ENCODE measurements at places on chromosomes 1 and 21.

GRCh38 chr1:75632350-75632949 is 21.5 kb upstream of the SLC44A5 start:
- DNase-seq: no peak

- no peak for DNase-seq
These were observed 7.0 kb downstream of the OSCP1 start for GRCh38 chr1:36443297-36443696.

DNA sequence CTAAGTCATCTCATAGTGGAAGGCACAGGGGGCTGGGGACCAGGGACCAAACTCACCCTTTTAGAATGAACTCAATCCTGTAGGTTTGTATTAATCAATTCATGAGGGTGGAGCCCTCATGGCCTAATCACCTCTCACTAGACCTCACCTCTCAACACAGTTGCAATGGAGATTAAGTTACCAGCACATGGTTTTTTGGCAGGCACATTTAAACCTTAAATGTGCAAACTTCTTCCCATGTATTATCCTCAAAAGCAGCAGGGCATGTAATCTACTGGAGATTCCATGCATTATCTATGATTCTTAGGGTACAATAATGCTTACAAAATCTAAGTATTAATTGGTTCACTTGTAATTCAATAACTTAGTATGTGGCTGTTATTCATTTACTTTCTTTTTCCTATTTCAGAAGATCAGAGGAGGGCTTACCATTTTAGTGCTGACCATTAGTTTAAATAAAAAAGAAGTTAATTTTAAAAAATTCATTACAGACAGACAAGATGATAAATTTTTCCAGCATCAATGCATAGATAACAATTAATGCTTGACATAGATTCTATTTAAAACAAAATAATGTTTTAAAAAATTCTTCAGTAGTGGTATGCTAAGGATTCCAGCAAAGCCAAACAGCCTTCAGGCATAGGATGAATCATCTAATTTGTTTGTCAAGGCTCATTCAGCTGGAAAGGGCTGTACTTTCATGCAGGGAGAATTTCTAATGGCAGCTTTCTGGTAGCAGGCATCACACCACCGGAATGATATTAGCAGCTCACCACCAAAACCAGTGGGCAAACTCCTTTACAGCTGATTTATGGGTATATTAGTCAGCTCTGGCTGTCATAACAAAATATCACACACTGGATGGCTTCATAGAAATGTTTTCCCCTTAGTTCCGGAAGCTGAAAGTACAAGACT is 124.6 kb upstream of the ZNF648 start:
- DNase-seq: no peak

- no peak for DNase-seq
These were observed 9.2 kb downstream of the PRKAA2 start for GRCh38 chr1:56654126-56654923.

DNA sequence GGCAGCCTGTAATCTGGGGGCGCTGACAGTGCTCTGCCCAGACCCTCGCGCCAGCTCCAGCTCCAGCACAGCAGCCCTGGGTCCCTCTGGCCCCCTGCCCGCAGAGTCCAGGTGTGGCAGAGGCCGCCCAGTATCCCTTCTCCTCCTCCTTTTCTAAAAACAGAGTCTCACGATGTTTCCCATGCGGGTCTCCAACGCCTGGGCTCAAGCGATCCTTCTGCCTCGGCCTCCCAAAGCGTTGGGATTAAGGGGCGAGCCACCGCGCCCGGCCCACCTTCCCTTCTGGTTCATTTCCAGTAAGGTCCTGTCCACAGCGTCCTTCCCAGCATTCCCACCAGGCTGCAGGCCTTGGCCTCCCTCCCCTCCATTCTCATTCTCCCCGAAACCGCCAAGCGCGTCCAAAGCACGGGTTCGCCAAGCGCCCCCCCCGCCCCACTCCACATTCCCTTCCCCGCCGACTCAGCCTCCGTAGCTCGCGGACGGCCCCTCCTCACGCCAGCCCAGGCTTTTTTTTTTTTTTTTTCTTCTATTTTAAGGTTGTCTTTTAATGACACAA is 2.0 kb upstream of the PCBP3 start:
- DNase-seq: no peak

GRCh38 chr21:26512664-26513063 is 60.4 kb downstream of the CYYR1 start:
- DNase-seq: no peak

- no peak for DNase-seq
These were observed 31.5 kb upstream of the C1orf198 start for GRCh38 chr1:230899841-230900251.

- DNase-seq: no peak
These were observed 56.7 kb downstream of the RASAL2 start for GRCh38 chr1:178150610-178151009.

- DNase-seq: peak; percentile 70
These were observed 17.1 kb downstream of the OLIG2 start for GRCh38 chr21:33042812-33043211.

DNA sequence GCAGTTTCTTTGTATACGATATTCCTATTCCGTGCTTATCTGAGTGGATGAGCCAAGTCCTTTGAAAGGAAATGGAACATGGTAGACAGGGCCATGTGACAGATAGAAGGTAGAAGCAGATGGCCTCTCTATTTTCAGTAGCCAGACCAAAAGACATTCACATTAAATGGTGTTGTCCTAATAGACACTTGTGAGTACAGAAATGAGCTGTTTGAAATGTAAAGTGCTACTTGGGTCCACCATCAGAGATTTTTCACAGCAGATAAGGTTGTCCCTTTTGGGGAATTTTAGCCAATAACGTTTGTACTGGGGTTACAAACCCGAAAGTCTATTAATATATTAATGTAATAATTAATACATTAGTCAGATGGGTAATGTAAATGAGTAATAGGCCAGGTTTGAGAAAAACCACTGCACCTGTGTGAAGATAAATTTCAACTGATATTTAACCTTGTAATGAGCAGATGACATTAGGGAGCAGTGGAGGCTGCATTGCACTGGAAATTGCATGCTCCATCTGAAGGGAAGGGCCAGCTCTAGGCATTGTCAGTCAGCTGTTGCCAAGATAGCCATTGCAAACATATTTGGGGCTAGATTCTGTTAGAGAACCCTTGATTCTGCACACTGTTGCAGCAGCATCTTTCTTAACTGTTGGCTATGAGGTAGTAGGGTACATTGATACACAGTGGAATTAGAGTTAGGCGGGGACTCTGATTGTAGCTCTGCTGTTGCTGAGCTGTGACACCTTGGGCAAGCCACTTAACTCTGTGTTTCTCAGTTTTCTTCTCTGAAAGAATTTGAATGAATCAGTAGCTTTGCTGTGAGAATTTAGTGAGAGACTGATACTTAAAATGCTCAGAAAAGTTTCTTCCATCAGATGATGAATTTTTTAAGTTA is 43.8 kb downstream of the FGGY start:
- DNase-seq: no peak

- DNase-seq: no peak
These were observed 257.5 kb upstream of the PTBP2 start for GRCh38 chr1:96464066-96464465.

DNA sequence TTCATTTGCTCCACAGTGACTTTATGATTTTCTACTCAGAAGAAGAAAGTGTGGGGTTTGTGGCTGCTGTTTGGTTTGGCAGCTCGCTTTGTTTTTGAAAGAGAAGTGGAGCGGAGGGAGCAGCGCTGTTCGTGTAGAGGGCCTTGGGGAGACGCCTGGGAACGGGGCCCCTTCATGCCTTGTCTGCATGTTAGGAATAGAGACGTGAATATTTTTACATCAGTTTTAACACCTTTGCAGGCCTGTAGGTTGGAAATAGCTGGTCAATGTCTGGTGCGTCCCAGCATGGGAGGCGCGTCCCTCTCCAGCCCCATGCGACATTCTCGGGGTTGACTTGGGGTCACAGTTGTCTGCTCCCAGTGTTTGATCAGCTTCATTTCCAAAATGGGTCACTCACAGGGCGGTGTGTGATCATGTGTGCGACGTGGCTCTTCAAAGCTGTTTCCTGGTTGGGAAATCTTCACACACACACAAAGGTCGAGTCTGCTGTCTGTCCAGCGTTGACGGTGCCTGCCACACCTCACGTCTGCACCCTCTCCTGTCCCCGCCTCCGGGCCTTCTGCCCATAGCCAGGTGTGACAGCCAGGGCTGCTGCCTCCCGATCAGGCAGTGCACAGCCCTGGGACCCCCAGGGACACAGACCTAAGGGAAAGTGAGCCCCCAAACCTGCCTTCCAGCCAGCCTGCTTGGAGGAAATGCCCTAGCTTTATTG is 149.2 kb downstream of the PSMG1 start:
- DNase-seq: no peak

GRCh38 chr1:228090613-228091081 is 8.1 kb downstream of the ARF1 start:
- no peak for DNase-seq

GRCh38 chr1:3113047-3113740 is 44.2 kb downstream of the PRDM16 start:
- DNase-seq: no peak

DNA sequence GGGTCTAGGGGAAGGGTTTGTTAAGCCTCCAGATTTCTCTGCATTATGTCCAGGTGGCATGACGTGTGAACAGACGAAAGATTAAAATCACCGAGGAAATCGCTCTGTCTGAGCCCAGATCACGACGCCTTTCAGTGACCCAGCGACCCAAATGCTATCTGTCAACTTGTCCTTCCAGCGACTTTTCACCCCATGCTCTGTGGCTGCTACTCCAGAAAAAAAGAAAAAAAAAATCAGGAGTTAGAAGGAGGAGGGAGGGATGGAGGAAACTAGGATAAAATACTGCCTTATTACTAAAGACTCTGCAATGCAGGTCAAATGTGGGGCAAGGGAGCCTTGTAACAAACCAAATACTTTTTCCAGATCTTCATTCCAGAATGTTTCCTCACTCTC is 352.0 kb downstream of the NUF2 start:
- DNase-seq: no peak

DNA sequence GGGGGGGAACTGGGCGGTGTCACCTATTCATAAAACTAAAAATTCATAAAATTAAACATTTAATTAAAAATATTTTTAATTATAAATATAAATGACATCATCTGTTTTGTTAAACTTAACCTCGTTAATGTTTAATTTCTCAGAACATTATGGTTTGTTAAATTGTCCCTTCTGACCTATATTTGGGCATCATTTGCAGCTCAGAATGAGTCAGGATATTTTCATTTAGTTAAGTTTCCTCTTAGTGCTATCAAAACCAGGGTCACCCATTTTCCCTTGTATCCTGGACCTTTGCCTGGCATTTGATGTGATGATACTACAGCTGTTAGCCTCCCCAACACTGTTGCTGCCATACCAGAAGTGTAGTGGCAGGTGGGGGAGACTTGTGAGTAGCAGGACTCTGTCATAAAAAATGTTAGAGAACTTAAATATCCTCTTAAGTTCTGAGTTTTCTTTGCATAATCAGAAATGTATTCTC is 30.3 kb downstream of the TSNAX start:
- no peak for DNase-seq

DNA sequence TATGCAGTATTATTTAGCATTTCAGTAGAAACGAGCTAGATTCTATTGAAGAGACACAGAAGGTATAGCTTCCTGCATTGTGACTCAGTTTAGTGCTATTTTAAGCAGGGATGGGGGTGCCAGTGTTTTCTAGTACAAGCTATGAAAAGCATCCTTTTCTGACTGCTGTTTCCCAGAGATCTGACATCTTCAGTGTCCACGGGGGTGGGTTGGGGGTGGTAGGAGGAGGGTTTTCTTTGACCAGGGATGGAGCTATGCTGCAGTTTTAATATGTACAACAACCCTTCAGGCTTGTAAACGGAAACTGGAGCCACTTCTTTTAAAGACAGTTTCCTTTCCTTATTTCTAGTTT is 2.7 kb upstream of the NEGR1 start:
- peak; percentile 43 for DNase-seq

- DNase-seq: no peak
These were observed 360.4 kb upstream of the NR5A2 start for GRCh38 chr1:199667089-199667488.

DNA sequence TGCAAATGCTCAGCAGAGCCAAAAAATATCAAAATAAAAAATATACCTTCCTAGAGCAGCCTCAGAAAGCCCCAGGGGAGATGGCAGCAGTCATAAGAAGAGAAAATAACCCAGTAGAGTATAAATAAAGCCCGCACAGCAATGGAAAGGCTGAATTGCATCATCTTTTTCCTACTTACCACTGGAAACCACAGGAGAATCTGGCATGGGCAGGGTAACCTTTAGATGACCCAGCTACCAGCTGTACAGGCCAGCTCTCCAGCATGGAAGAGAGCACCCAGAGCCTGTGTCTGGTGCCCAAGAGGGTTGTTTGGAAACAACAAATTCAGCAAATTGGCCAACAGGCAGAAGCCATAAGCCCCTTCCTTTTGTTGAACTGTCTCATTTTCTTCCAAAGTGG is 253.1 kb downstream of the OMA1 start:
- DNase-seq: no peak

DNA sequence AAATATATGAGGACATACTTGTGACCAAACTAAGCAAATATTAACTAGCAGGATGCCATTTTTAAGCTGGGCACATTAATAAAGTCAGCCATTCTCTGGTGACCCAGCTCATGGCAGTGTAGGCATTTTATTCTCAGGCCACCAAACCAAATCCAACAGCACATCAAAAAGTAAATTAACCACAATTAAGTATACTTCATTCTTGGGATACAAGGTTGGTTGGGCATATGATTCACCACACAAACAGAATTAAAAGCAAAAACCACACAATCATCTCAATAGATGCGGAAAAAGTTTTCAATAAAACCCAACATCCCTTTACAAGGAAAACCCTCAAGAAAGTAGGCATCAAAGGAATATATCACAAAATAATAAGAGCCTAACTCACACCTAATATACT is 101.3 kb downstream of the FAF1 start:
- DNase-seq: no peak

GRCh38 chr1:188023206-188023605 is 1194.5 kb downstream of the PLA2G4A start:
- DNase-seq: no peak

DNA sequence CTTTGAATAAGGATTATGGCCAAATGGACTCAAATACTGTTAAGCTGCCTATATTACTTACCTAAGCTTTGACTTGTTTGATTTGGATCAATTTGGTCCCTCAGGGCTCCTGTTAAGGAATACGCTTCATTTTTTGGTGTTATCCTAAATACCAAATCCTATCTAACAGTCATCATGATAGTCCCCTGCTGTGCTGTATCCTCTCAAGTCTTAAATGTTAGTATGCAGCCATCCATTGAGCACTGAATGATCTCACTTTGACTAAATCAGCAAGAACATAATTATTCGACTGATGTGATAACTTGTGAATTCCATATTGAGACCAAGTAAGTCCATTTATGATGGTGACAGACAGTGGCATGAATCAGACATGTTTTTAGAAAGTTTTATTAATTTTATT is 53.1 kb upstream of the ATF3 start:
- no peak for DNase-seq

GRCh38 chr1:119428991-119429390 is 14.0 kb downstream of the HSD3B2 start:
- no peak for DNase-seq

- DNase-seq: no peak
These were observed 22.1 kb downstream of the TP73 start for GRCh38 chr1:3674100-3675094.

GRCh38 chr1:44072821-44073220 is 41.6 kb upstream of the SLC6A9 start:
- no peak for DNase-seq

- no peak for DNase-seq
These were observed 44.9 kb upstream of the ABCA4 start for GRCh38 chr1:94165843-94166242.

GRCh38 chr1:52904927-52905698 is 16.4 kb downstream of the ECHDC2 start:
- no peak for DNase-seq

GRCh38 chr21:26888931-26889330 is 43.7 kb upstream of the ADAMTS1 start:
- DNase-seq: no peak

GRCh38 chr1:210089855-210090254 is 142.7 kb upstream of the SERTAD4 start:
- DNase-seq: no peak

Data from smooth muscle cell of the brain vasculature (primary cell).